ENCODE measurements at places on chromosomes 3 and 15.

DNA sequence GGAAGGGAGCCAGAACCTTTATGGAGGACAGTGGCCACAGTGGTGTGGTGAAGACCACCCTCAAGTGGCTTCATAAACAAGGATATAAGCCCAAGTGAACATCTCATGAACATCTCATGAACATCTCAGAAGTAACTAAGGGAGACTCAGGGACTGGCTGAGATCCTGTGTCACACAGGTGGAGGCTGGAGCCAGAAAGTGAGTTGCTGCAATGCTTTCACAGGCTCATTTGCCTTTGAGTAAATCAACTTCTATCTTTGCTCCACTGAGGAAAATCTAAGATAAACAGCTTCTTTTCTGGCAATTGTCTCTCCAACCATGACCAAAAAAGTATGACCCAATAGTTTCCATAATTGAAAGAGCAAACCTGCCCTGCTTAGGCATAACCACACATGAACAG, 152.9 kb downstream of the CADPS start:
- no peak for ATAC-seq

GRCh38 chr3:35624698-35625097, 14.6 kb upstream of the ARPP21 start:
- no peak for ATAC-seq

DNA sequence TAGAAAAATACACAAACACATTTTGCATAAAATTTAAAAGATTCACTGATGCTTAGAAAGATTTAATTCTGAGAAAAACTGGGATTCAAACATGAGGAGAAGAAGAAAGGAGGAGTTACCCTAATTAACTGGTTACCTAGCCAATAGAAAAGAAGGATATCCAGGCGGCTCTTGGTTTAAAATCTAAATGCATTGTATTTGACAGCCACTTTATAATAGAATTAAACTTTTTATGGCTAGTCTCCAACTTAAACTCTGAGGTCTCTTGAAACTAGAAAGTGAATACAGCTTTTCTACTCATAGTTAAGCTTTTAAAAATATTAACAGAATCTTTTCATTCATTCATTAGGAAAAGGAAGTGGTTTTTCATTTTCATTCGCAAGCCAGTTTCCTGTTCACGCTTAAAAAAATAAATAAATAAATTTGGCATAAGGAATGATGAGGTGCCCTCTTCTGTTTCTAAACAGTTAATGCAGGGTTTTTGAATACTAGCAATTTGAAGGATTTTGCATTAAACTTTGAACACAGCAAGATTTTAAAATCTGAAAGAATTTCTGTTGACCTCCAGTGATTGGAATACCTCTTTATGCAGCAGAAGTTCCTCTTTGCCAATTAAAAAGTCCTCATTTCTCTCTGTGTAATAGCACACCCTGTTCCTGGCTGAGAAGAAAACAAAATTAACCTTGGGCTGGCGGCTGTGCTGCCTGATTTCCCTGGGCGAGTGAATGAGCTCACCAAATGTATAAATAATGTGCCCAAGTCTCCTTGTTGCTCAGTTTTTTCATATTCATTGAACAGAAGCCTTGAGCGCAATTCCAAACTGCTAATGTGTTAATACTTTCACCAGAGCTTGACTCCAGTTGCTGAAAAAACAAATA, 105.1 kb downstream of the ZMAT3 start:
- ATAC-seq: no peak

GRCh38 chr3:158200955-158201354, 91.1 kb downstream of the RSRC1 start:
- ATAC-seq: no peak

DNA sequence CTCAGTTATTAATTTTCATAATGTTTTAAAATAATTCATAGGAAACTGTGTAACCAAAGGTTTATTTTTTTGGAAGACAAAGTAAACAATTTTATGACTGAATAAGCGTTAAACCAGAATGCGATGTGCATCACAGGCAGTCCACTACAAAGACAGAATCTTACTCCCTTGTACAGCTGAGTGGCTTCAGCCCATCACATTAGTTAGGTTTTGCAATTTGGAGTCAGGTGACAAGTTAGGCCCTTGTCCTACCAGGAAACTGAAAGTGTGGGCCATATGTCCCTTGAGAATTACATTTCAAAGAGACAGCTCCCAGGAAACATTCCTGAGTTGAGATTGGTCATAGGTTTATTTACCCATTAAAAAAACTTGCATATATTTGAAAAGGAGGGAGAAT, 156.3 kb downstream of the MEX3B start:
- ATAC-seq: no peak

DNA sequence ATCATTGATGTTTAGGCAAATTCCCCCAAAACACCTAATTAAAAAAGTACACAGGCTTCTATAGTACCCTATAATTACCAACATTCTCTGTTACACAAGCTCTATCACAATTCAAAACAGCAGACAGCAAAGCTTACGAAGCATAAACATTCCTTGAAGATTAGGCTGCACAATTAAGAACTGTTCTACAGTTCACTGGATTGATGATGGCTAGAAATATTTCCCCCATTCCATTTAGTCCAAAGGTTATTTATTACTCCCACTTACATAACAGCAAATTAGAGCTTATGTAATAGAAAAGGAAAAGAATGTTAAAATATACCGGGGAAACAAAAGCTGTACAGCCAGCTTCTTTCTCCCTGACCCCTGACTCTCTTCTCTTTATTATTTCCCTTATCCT, 49.3 kb downstream of the UACA start:
- ATAC-seq: no peak

DNA sequence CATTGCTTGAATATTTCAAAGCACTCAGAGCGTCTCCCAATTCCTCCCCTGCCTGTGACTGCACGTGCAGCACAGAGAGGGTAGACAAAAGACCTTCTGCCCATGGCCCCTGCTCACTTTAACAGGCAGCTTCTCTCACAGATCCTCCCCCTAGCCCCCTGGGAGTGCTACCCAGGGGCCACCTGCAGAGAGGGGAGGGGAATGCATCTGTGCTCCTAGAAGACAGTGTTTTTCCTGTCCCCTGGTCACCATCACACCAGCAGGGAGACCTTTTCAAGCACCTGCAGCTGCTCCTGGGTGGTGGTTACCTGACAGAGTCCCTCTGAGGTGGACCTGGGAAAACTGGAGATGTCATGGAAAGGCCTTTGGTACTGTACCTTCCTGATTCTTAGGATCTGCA, 56.7 kb upstream of the PRR23C start:
- no peak for ATAC-seq

DNA sequence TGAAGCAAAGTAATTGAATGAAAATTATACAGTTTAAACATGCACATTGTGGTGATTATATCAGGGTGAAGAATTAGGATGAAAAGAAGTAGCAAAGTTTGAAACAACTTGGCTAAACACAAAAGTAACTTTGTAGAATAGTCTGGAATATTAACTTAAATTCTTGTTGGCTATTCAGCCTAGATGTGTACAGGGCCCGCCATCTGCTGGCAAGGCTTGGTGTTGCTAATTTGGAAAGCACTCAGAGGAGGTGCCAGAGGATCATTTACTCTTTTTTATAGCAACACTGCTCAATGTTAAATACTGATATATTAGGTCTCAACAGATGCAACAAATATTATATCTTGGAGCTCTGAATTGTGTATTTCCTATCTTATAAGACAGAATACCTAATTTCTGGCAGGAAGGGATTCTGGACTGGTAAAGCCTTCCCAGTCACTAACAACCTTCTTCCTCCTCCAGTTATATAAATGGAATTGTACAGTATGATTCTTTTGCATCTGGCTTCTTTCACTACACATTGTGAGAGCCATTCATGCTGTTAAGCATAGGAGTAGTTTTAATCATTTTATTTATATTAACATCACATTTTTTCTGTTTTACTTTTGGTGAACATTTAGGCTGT, 36.1 kb downstream of the TTC23 start:
- ATAC-seq: no peak

GRCh38 chr3:172312711-172313110, 135.5 kb downstream of the GHSR start:
- no peak for ATAC-seq

- ATAC-seq: no peak
Measured at GRCh38 chr15:43218908-43219706, 1.7 kb downstream of the EPB42 start.

DNA sequence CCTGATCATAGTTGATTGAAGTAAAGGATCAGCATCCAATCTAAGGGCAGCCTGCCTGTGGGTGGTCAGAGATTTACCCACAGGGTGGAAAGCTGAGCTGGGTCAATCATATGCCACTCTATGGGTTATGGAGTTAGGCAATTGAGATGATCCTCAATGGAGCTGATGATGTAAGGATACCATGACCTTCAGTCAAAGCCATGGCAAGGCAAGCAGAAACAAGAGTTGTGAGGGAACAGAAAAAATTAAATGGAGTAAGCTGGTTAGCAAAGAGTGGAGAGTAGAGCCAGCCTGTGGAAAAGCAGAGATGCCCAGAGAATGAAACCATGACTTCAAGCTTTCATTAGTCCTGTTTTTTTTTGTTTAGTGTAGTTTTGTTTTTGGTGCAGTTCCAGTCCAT, 5.7 kb upstream of the IQGAP1 start:
- ATAC-seq: no peak

DNA sequence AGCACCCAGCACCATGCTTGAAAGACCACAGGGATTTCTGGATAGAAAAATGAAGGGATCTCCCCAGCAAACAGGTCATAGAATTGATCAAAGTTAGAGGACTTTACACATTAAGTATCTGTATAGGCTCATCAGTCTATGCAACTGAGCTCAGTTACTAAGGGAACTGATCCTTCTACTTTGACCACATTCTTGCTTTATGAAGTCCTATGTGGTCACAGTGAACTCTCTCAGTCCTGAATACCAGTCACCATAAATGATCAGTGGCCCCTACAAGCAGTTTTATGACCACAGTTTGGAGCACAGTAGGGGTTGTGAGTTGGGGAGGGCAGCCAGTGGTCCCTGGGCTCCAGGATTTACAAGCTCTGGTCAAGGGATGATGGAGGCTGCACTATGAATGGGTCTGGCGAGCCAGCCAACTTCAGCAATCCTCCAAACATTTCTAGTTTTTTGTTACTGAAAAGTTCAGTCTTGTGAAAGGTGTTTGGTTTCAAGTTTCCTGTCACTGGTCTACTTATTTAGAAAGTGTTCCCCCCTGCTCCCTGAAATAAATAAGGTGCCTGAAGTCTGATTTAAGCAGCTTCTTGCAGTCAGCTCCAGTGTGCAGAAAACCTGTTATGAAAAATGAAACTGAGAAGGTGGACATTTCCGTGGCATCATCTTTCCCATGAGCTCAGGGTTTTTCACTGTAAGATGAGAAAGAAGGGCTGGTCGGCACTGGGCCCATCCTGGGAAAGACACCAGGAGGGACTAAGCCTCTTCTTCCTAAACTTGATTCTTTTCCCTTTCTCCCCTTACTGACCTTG, 75.5 kb downstream of the DAPK2 start:
- peak; percentile 84 for ATAC-seq

GRCh38 chr3:121918779-121919483, 24.7 kb downstream of the SLC15A2 start:
- ATAC-seq: no peak

DNA sequence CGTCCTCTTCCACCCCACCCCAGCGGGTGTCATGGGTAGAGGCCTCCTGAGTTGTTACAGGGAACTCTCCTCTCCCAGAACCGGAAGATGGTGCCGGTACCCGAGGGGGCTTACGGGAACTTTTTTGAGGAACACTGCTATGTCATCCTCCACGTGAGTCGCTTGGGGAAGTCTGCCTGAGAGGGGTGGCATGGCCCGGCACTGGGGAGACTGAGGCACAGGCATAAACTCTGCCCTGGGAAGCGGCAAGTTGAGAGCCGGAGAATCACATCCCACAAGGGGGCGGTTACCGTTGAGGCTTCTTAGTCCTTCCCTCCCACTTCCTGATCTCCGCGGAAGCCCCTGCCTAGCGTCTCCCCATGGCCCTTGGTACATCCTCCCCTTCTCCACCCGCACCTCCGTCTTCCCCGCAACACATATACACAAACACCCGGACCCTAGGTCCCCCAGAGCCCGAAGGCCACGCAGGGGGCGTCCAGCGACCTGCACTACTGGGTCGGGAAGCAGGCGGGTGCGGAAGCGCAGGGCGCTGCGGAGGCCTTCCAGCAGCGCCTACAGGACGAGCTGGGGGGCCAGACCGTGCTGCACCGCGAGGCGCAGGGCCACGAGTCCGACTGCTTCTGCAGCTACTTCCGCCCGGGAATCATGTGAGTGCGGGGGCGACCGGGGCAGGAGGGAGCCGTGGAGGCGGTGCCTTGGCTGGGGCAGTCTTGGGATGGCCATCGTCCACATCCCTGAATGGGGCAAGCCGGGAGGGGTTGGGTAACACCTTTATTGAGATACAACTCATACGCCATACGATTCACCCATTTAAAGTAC, 3.4 kb downstream of the VILL start:
- ATAC-seq: peak; percentile 68

GRCh38 chr15:66943456-66944095, 121.8 kb upstream of the SMAD3 start:
- no peak for ATAC-seq

GRCh38 chr3:34396288-34396687, 597.9 kb downstream of the PDCD6IP start:
- no peak for ATAC-seq

DNA sequence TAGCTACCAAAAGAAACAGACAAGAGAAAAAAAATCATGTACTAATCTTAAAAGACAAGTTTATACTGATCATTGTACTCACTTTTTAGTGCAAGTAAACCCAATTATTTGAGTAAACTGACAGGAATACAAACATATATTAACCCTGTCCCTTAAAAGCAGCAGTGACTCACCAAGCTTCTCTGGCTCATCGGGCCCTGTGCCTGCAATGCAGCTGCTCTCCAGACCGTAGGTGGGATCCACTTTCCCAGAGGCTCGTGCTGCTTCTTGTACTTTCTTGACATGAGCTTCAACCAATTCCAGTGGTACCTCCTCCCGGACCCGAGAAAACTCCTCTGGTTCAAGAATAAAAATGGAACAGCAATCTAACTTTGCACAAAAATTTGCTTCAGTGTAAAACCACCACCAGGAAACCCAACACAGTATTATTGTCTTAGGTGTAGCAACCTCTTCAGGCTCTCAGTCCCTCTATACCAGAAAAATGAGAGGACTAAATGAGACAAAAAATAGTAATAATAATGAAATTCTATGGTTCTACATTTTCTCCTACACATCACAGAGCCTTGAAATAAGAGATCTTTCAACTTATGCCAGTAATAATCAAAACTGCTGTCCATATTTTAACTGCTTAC, 82.6 kb upstream of the CSPG5 start:
- ATAC-seq: no peak
